NCI-H345 (cell line): ENCODE measurements at places on chromosomes 5 and 9.

- no peak for DNase-seq
These were observed 507.2 kb upstream of the MPDZ start for GRCh38 chr9:13786711-13787110.

GRCh38 chr9:8419596-8420275, 620.2 kb upstream of the DMAC1 start:
- no peak for DNase-seq

DNA sequence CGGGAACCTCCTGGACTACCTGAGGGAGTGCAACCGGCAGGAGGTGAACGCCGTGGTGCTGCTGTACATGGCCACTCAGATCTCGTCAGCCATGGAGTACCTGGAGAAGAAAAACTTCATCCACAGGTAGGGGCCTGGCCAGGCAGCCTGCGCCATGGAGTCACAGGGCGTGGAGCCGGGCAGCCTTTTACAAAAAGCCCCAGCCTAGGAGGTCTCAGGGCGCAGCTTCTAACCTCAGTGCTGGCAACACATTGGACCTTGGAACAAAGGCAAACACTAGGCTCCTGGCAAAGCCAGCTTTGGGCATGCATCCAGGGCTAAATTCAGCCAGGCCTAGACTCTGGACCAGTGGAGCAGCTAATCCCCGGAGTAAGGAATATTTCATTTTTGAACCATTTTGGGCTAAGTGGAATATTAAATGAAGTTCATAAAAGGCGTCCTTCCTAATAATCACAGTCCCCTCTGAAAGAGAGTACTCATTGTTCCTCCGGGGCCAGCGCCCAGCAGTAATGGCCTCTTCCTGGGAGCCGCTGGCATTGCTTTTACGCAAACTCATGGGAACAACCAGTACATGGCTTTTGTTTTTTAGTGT, 23.6 kb downstream of the QRFP start:
- no peak for DNase-seq

GRCh38 chr5:5592541-5592940, 170.1 kb downstream of the ICE1 start:
- no peak for DNase-seq

DNA sequence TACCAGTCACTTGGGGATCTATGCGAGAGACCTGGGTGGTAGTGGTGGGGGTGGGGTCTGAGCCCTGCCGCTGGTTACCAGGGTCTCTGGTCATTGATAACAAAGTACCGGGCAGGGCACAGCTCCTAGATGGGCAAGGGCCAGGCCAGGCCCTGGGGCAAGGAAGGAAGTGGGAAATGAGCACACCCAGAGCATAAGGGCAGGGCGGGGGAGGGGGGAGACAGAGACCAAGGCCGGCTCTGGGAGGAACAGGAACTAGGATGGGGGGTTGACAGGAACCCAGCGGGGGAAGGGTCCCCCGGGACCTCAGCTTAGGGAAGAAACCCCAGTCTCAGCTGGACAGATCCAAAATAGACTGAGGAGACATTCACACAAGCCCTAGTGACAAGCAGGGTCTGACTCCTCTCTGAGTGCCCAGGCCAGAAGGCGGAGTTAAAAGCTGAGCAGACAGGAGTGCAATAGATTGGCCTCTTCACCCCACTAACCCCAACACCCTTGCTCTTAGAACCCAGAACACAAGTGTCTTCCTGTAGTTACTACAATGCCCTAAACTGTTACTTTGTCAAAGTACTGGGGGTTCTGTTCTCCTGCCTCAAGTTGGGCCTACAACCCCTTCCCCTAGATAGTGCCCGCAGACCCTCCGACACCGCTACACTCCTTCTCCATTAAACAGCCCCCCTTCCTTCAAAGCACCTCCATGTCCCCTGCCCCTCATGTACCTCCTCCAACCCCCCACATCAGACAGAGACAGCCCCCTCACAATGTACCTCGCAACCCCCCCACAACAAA, 628 bp downstream of the ATOSB start:
- DNase-seq, result no peak

DNA sequence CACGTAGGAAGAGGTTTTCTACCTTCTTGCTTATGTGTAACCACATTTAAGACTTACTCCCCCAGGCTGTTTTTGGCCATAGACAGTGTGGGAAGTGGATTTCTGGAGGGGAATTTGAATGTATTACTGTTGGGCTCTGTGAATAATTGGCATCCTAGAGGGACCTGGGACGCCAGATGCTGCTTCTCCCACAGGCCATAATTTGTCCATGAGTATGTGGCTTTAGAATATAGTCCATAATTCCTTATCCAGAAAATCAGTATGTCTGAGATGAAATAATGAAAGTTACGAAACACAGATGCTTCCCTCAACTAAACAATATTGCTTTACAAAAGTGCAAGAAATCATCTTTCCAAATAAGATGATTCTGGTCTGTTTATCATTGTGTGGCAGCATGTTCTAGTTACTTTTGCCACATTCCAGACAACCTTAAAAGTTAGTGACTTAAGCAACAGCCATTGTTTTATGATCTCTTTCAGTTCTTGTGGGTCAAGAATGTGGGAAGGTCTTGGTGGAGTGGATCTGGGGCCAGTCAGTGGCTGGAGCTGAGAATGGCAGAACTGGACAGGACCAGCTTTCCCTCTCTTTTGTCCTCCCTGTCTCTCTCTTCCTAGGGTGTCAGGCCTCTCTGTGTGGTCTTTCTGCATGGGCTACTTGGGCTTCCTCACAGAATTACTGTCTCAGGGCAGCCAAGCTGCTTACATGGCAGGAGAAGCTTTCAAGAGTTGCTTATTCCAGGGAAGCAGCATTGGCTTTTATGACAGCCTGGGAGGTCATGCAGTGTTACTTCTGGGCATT, 79.4 kb downstream of the FBXL7 start:
- DNase-seq, result no peak
